Fibroblast of lung (primary cell): ENCODE measurements at places on chromosomes 6 and 20. TPM values are rescaled to one million over a fixed set of nuclear protein-coding genes. Genes with fewer than 3 reads are reported as not detected.

DNA sequence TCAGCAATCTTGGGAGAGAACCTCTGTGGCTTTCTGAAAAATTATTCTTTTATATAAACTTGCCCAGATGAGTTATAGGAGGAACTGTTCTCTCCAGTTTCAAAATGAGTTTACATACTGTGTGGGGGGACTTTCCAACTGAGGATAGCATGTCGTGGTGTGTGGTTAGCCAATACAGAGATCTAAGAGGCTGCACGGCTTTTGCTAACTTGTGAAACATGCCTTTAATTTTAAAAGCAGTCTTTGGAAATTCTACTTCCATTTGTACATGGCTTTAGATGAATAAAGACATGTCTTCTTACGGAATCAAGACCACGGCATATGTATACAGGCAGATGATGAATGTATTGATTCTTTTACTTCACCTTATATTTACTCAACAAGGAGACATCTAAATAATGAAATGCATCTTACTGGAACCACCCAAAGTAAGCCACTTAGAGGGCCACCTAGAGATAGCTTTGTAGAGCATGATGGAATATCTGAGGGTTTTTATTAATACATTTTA lies 39.8 kb downstream of the HIVEP1 start:
- peak; percentile 47 for DNase-seq

DNA sequence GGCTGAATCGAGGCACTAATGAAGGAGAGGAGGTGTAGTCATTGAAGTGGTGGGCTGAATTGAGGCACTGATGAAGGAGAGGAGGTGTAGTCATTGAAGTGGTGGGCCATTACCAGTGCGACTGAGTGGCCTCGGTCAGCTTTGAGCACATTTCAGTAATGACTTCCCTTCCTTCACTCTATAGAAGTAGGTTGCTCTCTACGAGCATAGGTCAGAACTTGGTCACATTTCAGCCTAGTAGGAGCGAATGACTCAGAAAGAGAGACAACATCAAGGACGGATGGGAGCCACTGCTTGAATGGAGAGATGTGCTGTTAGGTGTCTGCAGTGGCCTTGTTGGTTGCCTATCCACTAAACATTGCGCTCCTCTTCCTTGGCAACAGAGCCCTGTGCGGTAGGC lies 39.5 kb downstream of the ZDHHC14 start:
- DNase-seq = no peak

DNA sequence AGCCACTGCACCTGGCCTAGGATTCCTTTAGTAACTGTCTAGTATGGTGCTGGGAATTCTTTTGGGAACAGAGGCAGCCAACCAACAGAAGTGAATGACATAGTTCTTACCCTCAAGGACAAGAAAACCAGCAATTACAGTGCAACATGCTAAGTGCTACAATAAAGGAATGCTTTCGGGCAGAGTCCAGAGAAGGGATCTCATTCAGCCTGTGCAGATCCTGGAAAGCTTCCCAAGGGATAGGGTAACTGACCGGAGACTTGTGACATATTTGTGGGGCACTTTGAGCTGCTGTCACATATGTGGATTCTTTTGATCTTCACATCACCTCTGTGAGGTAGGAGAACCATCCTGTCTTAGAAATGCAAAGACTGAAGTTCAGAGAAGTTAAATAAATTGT lies 46.8 kb downstream of the C6orf15 start:
- DNase-seq = no peak

- no peak for DNase-seq
Observed at GRCh38 chr6:28757429-28758045, 166.2 kb downstream of the TRIM27 start.

GRCh38 chr6:84771756-84772356 lies 7.5 kb upstream of the TBX18 start:
- DNase-seq = no peak

DNA sequence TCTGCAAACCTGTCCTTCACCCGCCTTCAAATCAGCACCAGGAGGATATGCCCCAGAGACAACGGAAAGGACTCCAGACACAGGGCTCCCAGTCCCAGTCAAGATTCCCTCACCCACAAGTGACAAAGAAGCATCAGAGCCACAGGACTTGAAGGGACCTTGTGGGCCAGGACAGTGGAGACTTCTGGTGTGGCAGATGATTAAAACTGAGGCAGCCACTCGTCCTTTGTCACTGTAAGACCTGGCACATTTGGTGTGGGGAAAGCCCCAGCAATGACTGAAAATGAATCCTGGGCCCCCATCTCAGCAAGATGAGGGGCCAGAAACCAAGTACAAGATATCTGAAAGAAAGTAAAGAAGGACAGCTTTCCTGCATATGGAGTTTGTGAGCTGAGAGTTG lies 15.6 kb upstream of the GMPR start:
- no peak for DNase-seq

DNA sequence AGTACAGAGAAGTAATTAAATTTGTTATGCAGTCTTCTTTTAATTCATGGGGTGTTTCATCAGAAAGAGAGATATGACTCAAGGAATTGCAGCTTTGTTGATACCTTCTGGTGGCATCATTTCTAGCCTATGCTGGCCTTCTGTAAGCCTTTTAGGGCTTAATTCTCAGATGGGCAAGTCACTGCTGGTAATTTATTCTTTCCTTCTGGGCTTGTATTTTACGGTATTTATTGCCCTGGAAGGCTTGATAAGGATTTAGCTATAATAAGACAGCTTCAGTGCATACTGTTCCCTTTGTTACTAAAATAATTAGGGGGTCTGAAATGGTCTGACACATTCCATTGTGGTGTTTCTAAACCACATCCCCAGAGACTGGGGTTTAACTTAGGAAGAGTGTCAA lies 57.9 kb upstream of the EMILIN3 start:
- peak; percentile 23 for DNase-seq

- DNase-seq = peak; percentile 47
Observed at GRCh38 chr6:1392813-1393640, 3.7 kb downstream of the FOXF2 start.

GRCh38 chr6:117538615-117539014 lies 56.1 kb downstream of the DCBLD1 start:
- DNase-seq = no peak

GRCh38 chr6:31476515-31477139 lies 21.3 kb upstream of the MICB start:
- DNase-seq = no peak

DNA sequence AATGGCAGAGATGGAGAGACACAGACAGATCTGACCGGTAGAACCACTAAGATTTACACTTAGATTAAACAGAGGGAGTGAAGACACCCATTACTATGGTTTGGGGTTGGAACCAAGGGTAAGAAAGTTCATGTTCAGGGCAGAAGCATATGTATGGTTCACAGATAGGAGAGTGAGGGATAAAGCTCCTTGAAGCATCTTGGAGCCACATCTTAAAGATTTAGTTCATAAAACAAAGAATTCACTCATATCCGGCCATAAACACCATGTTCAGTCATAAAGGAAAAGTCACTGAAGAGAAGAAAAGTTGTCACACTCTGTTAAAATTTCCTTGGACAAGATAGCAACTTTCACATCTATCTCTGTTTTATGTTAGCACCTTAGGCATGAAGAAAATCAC lies 18.0 kb downstream of the STX7 start:
- no peak for DNase-seq

The HMGCLL1 gene
- total RNA-seq = 0.51 and 0.83 TPM in 2 replicates

- no peak for DNase-seq
Observed at GRCh38 chr20:64042054-64042781, 6.2 kb downstream of the C20orf204 start.

DNA sequence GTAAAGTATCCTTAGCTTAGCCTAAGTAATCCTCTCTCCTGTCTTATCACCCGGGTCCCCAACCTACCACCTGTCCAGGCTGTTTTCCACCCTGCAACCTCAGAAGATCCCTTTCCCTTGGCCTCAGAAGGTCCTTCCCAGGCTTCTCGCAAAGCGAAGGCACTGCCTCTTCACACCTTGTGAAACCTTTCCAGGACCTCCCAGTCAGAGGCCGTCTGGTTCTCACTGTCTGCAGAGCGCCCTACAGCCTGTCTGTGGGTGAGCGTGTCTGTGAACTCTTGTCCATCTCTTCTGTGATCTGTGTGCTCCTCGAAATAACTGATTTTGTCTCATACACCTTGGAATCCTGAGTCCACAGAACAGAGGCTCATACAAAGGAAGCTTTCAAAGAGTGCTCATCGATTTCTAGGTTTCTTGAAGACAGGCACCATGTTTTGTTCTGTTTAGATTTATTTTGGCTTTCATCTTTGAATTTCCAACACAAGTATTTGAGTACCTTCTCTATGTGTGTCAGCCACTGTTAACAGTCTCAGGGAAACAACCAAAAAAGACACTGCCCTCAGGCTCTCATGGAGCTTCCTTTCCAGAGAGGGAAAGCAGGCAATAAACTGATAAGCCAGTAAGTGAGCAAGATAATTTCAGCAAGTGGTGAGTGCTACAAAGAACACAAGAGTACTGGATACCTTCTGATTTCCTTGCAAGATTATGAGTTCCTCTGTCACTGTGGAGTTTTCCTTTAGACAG lies 6.3 kb downstream of the PDE10A start:
- no peak for DNase-seq

The KHDC1L gene
- not detected in 2 replicates for total RNA-seq

The SMLR1 gene
- not detected in 2 replicates for total RNA-seq

DNA sequence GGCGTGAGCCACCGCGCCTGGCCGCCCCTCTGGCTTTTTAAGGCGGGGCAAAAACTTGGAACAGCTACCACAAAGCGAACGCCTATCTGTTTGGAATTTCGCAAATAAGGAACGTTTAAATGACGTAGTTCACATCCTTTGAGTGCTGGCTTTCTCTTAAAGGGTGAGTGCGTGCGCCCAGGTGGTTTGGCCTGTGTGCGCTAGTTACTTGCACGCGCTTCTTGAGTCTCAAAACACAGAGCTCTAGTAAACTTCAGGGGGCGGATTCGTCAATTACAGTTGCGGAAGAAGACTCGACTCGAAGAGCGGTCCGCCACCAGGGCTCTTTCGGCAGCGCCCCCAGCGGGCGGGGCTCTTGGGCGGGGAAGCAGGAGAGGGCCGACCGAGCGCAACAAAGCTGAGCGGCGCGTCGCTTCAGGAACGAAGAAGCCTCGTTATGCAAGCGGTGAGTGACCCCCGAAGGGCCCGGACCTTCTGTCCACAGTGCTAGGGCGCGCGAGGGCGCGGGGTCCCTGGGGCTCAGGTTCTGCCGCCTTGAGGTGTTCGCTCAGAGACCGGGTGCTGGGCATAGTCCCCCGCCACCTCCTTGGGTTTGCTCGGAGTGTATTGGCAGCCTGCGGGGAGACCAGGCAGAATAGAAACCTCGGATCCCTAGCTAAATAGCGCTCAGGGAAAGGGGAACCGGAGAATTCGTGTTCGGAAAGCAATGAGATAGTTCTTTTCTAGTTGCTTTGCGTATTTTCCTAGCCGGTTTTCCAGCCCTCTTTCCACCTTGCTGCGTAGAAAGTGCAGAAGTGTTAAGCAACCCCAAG lies at the start of gene SYCP2L:
Gene SYCP2L, plus strand, starts transcription at position 362 of the 812 bp plus-strand sequence. Its CDS starts 75 bp downstream, at position 437.
- peak; percentile 49 for DNase-seq

The ARMH2 gene
- not detected in 2 replicates for total RNA-seq

DNA sequence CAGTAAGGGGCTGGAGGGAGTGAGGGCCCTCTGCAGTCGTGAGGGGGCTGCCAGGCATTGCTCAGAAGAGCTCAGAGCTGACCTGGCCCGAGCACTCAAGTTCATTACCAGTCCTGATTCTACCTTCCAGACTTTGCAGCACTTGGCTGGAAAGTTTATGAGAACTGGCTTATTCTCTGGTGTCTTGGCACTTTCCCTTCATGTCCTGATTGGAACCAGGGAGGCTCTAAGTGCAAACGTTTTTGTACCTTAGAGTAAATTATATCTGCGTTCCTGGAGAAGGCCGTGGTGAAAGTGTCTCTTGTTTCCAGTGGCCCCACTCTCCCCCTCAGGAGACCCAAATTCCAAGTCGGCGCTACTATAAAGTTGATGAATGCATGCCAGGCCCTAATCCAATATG lies 402.3 kb downstream of the CDC5L start:
- DNase-seq = no peak

DNA sequence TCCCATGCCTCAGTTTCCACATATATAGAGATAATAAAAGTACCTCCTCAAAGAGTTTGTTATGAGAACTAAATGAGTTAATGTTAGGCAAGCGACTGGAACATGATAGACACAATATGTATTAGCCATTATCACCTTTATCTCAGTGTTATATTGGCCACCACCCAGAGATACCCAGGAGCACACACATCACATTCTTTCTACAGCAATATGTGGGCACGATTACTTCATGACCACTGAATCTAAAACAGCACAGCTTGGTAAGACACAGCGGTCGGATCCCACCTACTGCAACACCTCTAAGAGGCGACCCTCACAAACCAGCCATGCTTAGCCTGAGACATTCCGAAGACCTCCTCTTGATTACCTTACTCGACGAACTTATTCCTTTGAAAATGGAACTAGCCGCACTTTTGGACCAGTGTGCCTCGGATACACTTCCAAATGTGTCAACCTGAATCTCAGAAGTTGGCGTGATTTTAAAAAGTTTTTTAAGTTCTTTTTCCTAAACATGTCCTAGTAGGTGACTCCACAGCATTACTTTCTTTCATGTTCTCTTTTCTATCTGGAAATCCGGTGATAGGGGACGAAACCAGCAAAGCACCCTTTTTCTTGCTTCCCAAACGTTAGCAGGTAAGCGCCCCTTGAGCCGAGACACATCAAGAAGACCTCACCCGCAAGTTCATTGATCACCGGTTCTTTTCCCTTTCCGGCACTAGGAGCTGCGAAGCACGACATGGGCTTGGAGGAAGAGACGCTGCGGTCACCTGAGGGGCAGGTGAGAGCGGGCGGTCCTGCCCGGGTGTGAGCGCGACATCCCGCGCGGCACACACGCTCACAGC lies 923 bp downstream of the GMDS start:
- DNase-seq = no peak

GRCh38 chr6:133768656-133769295 lies 120.1 kb upstream of the TCF21 start:
- no peak for DNase-seq

- DNase-seq = no peak
Observed at GRCh38 chr20:44020406-44021148, 105.9 kb downstream of the TOX2 start.

- no peak for DNase-seq
Observed at GRCh38 chr20:3400260-3401155, 7.0 kb downstream of the DNAAF9 start.
